ENCODE measurements at places on chromosomes 2 and 18.

DNA sequence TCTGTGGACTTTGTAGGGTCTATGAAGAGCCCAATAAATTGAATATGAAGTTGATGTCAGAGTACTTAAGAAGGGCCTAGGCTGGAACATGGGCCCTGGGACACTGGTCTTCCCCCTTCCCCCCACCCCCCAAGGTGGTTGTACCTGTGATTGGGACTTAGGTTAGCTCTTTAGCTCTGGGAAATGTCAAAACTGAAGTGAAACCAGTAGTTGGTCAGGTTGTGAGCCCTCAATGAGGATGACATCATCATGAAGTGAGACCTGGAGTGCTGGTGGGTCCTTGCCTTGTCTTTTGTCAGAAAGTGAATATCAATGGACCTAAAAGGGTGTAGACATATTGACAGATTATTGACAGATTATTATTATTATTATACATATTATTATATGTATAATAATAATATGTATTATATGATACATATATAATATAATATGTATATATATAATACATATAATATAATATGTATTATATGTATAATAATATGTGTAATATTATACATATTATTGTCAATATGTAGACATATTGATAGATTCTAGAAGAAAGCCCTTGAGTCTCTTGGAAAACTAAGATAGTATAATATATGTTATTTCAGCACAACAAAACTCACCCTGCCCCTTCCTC lies 5.4 kb downstream of the MARS2 start:
- DNase-seq = no peak

GRCh38 chr2:56099963-56100362 lies 83.8 kb upstream of the CCDC85A start:
- no peak for DNase-seq

DNA sequence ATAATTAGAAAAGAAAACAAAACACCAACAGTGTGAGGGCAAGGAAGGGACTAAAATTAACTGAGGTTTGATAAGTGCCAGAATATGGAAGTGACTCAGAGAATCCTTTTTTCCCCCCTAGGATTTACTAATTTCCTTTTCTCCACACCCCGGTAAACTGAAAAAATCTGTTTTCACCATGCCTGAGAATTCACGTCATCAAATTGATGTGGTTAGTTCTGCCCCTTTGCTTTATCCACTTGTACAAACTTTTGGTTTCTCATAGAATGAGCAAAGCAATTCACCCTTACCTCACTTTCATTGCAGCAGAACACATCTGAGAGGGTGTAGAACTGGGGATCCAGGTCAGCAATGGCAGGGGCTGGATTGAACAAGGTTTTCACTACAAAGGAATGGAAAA lies 57.8 kb downstream of the RBKS start:
- no peak for DNase-seq

DNA sequence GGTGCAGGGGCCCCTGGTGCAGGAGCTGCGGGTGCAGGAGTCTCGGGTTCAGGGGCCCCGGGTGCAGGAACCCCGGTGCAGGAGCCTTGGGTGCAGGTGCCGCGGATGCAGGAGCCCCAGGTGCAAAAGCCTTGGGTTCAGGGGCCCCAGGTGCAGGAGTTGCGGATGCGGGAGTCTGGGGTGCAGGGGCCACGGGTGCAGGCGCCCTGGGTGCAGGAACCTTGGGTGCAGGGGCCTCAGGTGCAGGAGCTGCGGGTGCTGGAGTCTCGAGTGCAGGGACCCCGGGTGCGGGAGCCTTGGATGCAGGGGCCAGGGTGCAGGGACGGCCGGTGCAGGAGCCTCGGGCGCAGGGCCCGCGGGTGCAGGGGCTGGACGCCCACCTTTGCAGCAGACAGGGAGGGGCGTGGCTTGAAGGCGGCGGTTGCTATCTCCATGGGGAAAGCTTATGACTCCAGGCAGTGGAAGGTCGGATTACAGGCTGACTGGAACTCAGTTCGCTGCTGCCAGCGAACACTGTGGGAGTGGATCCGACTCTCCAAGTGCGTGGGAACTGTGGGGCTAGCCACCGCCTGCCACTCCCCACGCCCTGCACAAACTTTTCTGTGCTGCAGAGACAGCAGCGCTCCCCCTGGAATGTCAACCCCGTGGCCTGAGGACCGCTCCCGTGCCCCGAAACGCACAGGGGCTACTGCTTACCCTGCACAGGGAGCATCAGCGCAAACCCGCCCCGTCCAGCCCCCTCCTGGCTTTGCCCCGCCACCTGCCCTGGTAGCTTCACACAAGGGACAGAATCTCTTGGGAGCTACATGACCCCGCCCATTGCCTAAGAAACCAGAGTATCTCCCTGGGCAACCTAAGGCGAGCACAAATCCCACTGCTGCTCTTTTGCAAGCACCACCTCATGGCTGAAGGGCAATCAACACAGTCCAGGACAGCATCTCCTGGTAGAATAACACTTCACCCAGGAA lies 40.3 kb downstream of the COPS9 start:
- no peak for DNase-seq

- DNase-seq = peak; percentile 5
These were observed 201.3 kb upstream of the OSR1 start for GRCh38 chr2:19559596-19560240.

DNA sequence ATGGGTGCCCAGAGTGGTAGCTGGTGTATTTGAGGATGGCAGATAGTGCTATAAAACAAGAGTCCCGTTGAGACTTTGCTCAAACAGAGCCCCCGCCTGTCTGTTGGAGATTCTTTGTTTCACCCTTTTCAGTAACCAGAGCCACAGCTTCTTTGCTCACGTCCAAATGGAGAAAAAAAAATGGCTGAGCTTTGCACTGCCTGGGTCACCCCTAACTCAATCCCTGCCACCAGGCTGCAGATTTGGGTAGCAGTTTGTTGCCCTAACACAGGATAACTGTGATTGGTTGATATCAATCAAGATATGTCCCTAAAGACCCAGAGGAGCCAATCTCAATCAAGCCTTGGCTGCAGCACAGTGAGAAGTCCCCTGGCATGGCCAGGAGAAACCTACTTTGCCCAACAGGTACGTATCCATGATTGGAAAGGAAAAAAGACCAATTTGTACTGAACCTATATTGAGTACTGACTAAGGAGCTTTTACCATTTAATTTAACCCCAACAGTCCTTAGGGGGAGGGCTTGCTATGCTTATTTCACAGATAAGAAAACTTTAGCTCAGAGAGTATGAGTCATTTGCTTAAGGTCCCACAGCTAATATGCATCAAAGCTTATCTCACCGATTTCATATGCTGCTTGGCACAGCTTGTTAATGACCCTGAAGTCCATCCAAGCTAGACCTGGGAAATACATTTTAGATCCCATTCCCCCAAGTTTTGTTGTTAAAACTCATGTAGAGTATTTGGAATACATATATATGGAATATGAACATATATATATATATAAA lies 72.0 kb upstream of the SH3BP4 start:
- no peak for DNase-seq

DNA sequence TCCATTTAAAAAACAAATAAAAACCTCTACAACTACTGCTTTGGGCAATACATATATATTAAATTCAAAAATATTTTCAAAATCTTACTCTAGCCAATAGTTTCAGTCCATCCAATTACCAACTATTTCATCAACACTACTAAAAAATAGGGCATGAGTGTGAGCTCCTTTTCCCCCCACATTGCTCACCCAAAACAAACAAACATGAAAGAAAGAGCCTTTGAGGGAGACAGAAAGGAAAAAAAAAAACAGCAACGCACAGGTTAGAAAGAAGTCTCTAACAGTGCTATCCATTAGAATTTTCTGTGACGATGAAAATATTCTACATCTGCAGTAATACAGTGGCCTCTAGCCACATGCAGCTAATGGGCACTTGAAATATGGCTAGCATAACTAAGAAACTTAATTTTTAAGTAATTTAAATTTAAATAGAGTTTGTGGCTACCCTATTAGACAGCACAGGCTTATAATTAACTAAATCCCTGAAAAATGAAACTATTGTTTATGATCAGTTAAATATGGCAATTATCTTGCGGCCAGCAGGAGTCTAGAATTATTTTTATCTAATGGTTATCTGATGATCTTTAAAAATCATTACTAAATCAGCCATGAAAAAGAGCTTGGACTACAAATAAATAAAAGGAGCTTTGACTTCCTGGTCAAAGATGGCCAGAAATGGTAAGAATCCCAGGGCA lies 59.2 kb downstream of the RBMS1 start:
- no peak for DNase-seq

GRCh38 chr2:88875736-88876135 lies 184.3 kb downstream of the RPIA start:
- DNase-seq = no peak

Measured in CD4-positive, alpha-beta T cell treated with Interferon alpha-2 for 1 hour (primary cell).